ENCODE measurements at places on chromosomes 6 and 20.

GRCh38 chr20:2693286-2694007 lies 867 bp downstream of the EBF4 start:
- DNase-seq, result no peak

DNA sequence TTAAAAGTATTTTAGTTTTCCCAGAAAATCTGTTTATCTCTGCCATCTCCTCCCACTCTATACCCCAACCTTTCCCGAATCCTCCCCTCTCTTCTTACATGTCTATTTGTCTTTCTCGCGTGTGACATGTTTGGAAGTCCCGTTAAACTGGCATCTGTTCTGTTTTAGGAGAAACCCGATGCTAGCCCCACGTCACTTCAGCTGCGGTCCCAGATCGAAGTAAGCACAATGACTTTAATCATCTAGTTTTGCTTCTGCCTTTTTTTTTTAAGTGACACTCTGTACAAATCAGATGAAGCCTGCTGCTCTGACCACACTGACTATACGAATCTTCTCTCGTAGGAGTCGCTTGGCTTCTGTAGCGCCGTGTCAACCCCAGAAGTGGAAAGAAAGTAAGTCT lies 97.4 kb downstream of the SASH1 start:
- no peak for DNase-seq

GRCh38 chr20:11891077-11891775 lies 26.5 kb upstream of the BTBD3 start:
- DNase-seq, result no peak

GRCh38 chr6:16711546-16712254 lies 49.6 kb downstream of the ATXN1 start:
- no peak for DNase-seq

- no peak for DNase-seq
Measured at GRCh38 chr20:3218307-3218988, 9.2 kb downstream of the ITPA start.

DNA sequence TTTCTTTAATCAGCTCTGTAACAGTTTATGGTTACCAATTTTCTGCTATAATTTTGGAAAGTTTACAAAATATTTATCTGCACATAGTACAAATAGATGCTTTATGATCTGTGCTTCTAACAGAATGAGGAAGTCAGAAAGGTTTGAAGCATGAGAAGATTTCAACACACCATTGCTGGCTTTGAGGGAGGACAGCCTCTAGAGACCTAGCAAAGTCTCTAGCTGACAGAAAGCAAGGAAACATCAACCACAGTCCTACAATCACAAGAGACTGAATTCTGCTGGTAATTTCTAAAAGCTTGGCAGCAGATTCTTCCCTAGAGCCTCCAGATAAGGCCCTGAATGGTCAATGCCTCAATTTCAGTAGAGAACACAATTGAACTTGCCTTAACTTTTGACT lies 750.8 kb upstream of the SLC35B3 start:
- no peak for DNase-seq

- DNase-seq, result no peak
Measured at GRCh38 chr20:58702161-58702510, 9.5 kb downstream of the NPEPL1 start.

DNA sequence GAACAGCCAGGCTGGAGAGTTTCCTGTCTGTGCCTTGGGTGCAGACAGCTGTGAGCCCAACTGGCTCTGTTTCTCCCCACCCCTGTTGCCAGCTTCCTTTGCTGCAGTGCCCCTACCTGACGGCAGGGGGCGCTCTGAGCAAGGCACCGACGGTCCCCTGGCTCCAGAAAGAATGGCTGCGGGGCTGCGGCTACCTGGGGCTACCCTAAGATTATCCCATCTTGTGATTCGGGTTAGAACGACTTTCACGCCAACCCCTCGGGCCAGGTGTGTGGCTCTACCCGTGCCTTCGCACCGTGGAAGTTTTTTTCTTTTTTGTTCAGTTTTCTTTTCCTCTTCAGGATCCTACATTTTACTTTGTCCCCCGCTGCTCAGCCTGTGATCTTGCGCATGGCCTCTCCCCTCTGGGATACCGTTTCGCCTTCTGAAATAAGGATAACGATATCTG lies 33.4 kb upstream of the AAR2 start:
- no peak for DNase-seq

- DNase-seq, result no peak
Measured at GRCh38 chr6:53758496-53758895, 36.3 kb upstream of the LRRC1 start.

GRCh38 chr6:155147958-155148663 lies 115.7 kb upstream of the CLDN20 start:
- DNase-seq, result no peak

Measured in left renal cortex interstitium (tissue), 4 donors.